Fibroblast of skin of scalp (primary cell): ENCODE measurements at places on chromosomes 4 and X.

DNA sequence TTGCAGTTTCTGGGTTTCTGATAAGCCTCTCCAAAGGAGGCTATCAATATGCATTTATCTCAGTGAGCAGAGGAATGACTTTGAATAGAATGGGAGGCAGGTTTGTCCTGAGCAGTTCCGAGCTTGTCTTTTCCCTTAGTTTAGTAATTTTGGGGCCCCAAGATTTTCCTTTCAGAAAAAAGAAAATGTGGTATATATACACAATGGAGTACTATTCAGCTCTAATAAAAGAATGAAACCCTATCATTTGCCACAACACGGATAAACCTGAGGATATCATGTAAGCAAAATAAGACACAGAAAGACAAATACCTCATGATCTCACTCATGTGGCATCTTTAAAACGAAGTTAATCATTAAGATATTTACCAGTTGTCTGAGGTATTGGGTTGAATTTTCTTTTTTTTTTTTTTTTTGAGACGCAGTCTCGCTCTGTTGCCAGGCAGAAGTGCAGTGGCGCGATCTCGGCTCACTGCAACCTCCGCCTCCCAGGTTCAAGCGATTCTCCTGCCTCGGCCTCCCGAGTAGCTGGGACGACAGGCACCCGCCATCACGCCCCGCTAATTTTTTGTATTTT is 540 bp downstream of the ZNF721 start:
- DNase-seq = no peak

- DNase-seq = peak; percentile 86
These were observed 19.8 kb downstream of the MXRA5 start for GRCh38 chrX:3326681-3327080.

DNA sequence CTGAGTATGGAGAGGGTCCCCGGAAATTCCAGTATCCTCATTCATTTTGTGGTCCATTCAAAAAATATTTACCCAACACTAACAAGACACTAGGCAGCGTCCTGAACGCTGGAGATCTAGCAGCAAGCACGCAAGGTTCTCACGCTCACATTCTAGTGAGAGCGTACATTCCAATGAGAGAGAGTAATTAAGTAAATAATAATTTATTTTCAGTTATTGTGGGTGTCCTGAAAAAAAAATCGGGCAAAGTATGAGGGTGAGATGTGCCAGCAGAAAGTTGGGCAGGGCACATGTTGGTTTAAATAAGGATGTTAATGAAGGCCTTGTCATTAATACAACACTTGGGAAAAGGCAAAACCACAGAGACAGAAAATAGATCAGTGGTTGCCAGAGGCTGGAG is 4.0 kb upstream of the TMEM156 start:
- peak; percentile 85 for DNase-seq

- peak; percentile 8 for DNase-seq
These were observed 57.0 kb upstream of the PPP2R3B start for GRCh38 chrX:443536-444210.

- no peak for DNase-seq
These were observed 143.0 kb downstream of the RASL11B start for GRCh38 chr4:53005149-53005546.

GRCh38 chr4:111807576-111807975 is 337.7 kb upstream of the FAM241A start:
- DNase-seq = no peak

GRCh38 chrX:129930941-129931410 is 25.0 kb downstream of the UTP14A start:
- DNase-seq = no peak

- DNase-seq = no peak
These were observed 3.9 kb downstream of the SHISA3 start for GRCh38 chr4:42401171-42401570.

- DNase-seq = no peak
These were observed 825.2 kb downstream of the PCDH7 start for GRCh38 chr4:31545330-31545729.

- DNase-seq = no peak
These were observed 120.9 kb downstream of the ARHGEF9 start for GRCh38 chrX:63664083-63664482.

DNA sequence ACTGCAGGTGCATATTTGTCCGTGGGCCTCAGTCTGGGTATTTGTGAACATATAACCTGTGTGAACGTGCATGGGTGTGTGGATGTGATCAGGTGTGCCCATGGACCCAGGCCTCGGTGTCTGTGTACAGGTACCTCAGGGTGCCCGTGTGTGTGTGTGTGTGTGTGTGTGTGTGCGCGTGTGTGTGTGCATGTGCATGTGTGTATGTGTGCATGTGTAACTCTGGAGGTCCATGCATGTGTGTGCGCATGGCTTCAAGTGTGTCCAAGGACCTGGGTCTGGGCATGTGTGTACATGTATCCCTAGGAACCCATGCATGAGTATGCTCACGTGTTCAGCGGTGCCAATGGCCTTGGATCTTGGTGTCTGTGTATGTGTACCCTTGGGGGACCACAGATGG is 15.8 kb downstream of the FTSJ1 start:
- DNase-seq = no peak

DNA sequence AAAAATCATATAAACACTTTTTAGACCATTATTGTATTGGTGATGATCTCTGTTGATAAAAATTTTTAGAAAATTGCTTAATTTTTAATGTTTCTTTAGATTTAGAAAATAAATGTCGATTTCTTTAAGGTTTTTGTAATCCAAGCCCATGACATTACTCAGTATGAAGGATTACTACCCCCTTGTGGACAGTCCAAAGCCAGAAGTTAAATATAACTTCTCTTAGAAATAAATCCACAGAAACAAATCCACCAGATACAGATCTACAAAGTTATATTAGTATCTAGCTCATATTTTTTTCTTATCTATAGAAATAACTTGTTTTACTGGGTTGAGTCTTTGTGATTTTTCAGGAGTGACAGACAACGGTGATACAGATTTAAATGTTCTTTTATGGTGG is 18.9 kb downstream of the TIFA start:
- peak; percentile 35 for DNase-seq

DNA sequence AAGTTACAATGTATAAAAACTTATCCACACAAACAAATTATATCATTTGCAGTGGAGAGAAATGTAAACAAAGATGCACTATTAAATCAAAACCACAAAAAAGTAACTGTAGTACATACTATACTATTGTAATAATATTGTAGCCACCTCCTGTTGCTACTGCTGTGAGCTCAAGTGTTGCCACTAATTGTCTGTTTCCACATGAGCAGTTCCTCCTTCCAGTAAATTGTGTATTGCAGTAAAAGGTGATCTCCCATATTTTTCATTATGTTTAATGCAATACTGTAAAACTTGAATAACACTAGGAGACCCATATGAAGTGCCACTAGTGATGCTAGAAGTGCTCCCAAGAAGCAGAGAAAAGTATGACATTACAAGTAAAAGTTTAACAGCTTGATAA is 11.7 kb downstream of the LIN54 start:
- DNase-seq = no peak

DNA sequence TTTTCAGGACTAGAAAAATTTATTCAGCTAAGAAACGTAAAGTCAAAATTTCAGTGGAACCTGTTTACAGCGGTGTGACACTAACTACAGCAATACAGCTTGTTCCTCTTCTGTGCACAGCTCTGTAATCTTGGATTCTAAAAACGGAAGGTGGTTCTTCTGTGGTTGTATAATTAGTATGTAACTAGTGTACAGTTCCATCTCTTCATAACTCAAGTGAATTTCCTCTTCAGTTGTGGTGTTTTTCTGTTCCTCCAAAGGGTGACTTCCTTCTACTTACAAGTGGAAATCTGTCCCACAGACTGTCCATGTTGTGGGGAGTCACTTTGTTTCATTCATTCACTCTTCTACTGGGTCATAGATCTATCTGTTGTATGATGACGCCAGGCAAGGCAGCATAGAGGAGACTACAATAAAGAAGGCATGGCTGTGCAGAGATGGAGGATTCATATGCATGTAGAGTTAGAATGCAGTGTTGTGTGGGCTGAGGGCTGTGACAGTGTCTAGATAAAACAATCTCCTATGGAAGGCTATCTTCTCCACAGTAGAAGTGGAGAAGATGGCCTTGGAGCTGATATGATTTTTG is 5.4 kb downstream of the DAPP1 start:
- DNase-seq = no peak

DNA sequence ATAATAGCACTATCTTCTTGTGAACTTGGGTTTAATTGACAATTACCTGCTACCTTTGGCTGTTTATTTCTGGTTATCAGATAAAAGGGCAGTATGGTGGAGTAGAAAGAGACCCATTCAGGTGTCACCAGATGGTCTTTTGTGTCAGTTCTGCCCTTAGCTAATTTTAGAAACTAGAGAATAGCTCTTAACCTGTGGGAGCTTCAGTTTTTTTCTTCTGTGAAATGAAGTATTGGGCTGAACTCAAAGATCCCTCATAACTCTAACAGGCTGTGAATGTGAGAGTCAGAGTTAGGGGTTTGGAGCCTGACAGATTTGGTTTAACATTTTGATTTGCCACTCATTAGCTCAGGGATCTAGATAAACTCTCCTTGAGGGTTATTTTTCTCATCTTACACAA is 335.2 kb downstream of the PPP1R2C start:
- DNase-seq = no peak

DNA sequence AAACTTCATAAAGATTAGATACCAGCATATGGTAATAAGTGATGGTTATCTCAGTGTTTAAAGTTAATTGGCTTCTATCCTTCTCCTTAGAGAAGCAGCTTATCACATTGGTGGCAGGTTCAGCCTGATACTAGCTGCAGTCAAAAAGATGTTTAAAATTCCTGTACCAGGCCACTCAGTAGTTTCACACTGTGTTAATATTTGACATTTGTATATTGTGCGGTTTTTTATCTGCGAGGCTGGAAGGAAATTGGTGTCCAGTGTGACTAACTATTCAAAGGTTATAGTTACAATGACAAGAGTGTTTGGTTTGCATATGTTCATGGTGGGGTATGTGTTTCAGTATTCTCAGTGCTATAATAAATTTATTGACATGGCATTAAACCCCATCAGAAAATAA is 27.5 kb upstream of the TBC1D8B start:
- DNase-seq = no peak

DNA sequence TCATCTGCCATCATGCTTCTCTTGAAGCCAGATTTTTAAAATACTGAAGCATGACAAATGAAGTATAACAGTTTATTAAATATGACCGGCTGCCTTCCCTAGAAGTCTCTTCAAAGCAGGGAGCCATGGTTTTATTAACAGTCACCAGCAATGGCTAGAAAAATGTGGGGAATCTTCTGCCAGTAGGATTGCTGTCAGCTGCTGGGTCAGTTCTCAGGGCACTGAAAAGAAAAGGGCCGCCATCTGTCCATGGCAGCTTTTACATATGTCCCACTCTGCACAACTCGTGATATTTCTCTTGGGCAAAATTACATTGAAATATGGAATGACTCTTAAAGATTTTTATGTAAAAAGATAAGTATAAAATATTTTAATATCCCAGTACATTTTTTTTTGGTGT is 2.8 kb downstream of the CCNG2 start:
- DNase-seq = peak; percentile 22

- no peak for DNase-seq
These were observed 542.3 kb upstream of the GRIA3 start for GRCh38 chrX:122641826-122642225.

- DNase-seq = peak; percentile 2
These were observed 39.9 kb upstream of the TMEM192 start for GRCh38 chr4:165152527-165152926.

GRCh38 chrX:100939333-100939732 is 10.6 kb upstream of the XKRX start:
- no peak for DNase-seq

DNA sequence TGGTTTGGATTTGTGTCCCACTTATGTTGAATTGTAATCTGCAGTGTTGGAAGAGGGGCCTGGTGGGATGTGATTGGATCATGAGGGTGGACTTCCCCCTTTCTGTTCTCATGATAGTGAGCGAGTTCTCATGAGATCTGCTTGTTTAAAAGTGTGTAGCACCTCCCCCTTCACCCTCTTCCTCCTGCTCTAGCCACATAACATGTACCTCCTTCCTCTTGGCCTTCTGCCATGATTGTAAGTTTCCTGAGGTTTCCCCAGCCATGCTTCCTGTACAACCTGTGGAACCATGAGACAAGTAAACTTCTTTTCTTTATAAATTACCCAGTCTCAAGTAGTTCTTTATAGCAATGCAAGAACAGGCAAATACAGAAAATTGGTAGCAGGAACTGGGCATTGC is 138.7 kb downstream of the INPP4B start:
- no peak for DNase-seq

- DNase-seq = peak; percentile 64
These were observed 49.4 kb downstream of the FHL1 start for GRCh38 chrX:136196691-136197155.

GRCh38 chr4:73868206-73869129 is 725 bp upstream of the CXCL1 start:
- DNase-seq = no peak

- no peak for DNase-seq
These were observed 70.7 kb upstream of the ANKRD17 start for GRCh38 chr4:73329300-73329699.

DNA sequence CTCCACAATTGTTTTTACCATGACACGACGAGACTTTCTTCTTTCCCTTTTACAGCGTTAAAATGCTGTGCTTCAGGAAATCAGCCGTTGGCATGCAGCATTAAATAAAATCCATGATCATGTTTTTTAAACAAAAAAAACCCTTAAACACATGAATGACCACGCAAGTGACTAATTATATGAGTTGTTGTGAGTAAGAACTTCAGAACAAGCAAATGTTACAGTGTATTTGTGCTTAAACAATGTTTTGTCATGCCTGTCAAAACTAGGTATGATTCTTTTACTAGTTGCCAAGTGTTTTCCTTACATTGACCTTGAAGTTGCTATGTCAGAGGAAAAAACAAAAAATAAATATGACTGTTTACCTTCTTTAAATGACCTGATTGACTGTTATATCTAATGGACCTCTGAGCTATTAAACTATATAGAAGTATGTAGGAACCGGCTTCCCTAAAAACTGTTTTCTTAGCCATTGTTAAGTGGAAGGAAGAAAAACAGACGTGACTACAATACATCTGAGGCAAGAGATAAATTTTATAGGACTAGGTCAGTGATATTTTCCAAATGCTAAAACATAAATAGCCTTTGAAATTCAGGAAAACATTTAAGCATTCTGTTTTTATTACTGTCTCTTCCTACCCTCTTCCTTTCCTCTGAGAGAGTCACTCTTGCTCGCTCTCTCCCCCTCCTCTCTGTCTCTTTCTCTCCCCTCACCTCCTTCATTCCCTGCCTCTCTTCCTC is 197.1 kb downstream of the PALLD start:
- no peak for DNase-seq
